ENCODE measurements at places on chromosomes 5 and 9.

DNA sequence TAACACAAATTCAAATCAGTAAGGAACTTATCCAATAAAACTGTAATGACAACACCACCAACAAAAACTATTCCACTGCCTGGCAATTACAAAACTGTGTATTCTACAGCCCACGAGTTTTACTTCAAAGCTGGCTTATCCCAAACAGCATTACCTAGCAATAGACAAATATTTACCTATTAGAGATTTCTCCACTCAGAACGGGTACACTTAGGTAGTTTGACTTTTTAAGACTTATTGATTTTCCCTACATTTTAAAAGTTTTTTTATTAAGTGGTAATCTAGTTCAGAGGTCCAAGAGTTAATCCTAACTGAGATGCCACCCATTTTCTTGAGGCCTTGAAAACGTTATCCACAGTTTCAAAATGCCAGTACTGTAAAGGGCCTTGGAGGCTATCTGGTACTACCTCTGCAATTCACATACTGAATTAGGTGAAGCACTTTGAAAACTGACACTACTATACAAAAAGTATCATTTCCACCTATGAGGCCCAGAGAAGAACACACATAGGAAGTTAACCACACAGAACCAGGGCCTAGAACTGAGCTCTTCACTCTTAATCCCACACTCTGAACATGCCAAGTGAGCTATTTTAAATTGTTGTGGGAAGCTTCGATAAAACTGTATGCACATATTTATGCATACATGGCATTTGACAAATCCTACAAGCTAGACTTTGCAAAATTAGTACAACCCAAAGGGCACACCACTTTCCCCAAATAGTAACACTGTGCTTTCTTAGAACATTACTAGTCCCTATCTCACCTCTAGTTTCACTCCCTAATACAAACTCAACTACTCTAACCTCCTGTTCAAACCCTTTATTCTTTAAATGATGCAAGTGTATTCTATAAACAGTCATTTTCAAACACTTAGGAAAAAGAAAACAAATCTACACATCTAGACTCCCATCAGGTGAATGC, 2.1 kb downstream of the NADK2 start:
- no peak for DNase-seq

DNA sequence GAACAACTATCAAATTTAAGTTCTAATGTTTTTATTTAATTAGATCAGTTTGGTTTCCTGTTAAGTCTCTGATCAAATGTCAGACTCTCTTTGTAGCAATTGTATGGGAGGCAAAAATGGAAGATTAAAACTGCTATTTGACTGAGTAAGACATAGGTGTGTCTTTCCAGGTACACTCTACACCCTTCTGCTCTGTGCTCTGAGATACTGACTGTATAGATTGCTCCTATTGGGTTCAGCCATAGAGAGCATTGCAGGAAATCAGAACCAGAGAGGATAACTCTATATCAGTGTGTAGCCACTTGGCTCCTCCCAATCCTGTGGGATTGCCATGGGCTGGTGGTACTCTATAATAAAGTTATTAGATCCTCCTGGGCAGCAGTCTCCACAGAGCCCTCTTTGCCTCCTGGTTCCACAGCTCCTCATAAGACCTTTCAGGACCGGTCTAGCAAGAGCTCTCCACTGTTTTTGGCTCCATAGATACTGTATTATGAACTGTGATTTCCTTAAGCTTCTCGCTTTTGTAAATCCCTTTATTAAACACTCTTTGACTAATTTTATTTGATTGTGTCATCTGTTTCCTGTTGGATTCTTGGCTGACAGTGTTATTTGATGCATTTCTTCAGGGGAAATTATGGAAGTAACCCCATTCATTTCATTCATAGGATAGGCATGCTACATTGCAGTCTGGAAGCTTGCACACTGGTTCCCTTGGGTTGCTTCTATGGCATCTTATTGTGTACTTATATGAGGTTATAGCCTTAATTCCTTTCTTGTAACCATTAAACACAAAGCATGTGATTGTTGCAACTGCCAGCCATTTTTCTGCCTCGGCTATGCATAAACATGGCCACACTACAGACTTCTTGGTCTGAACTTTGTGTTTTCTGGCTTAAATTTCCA, 115.6 kb downstream of the VCAN start:
- DNase-seq = no peak

DNA sequence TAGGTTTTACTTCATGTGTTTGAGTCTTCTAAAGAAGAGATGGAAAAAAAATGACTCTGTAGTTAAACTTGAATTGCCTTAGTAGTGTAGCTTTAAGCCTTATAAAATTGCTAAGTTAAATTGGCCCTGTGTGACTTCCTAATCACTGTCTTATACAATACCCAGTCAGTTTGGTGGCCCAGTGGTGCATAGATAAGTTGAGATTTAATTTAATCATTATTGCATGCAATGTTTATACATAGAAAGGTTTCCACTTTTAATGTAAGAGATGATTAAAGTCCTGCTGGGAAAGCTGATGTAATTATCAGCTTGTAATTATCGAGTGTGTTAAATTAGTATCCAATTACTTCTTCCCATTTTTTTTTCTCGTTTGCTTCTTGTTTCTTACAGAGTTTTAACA, 187.1 kb downstream of the TRIO start:
- DNase-seq = no peak

DNA sequence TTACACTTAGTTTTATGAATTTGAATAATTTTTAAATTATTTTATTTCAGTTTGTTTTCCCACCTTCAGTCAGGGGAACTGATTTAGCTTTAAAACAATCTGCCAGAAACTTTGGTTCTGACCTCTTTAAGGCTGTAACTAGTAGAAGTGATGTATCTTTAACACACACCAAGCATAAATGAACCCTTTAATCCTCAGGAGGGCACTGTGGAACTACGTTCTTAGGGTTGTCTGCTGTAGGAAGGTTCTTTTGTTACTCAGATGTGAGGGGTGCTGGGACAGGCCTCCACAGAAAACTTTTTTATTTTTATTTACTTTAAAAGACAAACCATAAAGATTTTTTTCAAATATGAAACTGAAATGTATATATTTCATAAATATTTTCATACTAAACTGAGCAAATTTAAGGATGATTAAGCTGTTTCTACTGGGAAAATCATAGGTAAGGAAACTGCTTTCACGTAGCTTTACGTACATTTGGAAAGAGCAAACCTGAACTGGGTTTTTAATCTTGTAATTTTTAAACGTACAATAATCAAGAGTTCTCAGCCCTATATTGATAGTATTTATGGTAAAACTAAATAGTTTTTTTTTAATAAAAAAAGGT, 5.3 kb downstream of the KLF4 start:
- no peak for DNase-seq

DNA sequence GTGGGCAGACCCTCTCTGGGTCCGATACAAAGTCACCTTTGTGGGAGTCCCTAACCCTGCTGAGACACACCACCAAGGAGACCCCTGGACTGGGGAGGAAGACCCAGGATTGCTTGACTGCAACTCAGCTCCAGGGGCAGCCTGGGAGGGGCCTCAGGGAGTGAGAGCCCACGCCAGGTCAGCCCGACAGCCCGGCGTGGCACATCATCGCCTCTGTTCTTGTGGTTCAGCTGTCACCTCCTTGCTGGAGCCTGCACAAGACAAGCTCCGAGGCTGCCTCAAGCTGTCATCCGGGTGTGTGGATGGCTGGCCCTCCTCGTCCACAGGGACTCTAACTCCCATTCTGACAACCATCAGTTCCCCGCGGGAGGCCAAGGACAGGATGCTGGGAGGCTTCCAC, 133.6 kb downstream of the ZNF354C start:
- no peak for DNase-seq

DNA sequence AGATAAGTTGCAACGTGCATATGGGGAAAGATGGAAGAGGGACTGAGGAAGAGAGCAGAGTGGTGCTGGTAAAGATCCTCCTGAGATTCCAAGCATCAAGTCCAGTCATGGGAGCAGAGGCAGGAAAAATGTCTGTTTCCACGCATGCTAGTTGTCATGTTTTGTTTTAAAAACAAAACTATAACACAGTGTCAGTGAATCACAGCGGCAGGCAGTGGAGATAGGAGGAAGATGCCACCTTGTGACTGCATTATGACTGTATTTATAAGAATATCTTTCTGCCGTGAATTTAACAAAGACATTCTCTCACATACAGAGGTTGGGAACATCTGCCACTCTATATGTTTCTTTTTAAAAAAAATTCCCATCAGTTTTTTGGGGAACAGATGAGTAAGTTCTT, 3.7 kb upstream of the SVEP1 start:
- DNase-seq = no peak

- peak; percentile 58 for DNase-seq
Measured at GRCh38 chr9:131728961-131729360, 10.9 kb downstream of the RAPGEF1 start.

GRCh38 chr5:176625966-176626875, 4.1 kb downstream of the SNCB start:
- DNase-seq = no peak

DNA sequence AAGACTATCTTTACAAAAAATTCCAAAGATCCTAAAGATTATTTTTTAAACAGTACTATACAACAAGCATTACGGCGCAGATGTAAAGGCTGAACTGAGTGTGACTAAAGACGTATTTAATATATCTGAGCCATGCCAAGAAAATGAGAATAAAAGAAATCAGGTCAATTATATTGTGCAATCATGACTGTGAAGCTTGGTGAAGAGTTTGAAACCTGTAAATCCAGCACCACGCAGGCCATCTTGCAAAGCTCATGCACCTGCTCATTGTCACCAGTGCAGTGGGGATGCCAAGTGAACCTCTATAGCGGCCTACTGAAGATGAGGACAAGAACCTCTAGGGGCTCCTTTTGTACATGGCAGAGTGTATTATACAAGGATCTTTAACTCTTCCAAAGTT, 89.0 kb downstream of the ANKH start:
- no peak for DNase-seq

DNA sequence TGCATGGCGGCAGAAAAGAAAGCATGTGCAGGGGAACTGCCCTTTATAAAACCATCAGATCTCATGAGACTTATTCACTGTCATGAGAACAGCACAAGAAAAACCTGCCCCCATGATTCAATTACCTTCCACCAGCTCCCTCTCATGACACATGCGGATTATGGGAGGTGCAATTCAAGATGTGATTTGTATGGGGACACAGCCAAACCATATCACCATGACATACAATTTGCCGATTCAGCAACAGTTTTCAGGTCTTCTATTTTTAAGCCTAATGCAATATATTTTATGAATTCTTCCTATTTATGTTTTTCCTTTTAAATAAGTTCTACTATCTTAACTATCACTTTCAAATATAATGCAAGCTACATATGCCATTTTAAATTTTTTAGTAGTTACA, 90.8 kb upstream of the CCDC152 start:
- no peak for DNase-seq

- DNase-seq = no peak
Measured at GRCh38 chr9:97961361-97961760, 21.8 kb upstream of the ANP32B start.

- no peak for DNase-seq
Measured at GRCh38 chr5:91635950-91636734, 253.0 kb upstream of the ARRDC3 start.

- no peak for DNase-seq
Measured at GRCh38 chr5:117379521-117379920, 804.9 kb upstream of the SEMA6A start.

DNA sequence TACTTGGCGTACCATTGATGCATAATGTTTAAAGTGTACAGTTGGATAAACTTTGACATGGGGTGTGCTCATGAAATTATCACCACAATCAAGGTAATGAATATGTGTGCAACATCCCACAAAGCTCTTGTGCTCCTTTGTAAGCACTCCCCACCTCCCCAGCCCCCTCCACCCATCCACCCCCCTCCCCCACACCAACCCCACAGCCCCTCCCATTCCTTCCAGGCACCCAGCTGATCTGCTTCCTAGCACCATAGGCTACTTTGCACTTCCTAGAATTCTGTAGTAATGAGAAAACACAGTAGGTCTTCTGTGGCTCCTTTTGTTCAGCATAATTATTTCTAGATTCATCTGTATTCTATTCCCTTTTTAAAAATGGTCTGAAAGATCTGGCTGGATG, 24.5 kb downstream of the FGD3 start:
- DNase-seq = no peak

DNA sequence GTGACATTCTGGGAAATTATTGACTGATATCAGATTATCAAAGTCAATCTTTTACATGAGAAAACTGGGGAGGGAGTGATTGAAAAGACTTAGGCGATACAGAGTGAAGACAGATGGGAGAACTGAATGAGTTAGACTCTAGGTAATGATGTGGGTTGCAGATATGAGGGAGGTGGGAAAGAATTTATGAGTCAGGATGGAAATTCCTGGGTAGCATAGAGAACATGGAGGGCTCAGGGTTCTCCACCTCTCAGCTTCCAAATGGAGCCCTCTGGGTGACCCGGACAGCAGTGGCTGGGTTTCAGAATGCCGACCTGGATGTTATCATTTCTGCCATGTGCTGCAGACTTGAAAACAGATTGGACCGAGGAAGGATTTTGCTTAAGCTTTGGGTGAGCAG, 75.4 kb upstream of the SHB start:
- DNase-seq = no peak

GRCh38 chr5:137659209-137659608, 76.7 kb downstream of the KLHL3 start:
- DNase-seq = no peak

DNA sequence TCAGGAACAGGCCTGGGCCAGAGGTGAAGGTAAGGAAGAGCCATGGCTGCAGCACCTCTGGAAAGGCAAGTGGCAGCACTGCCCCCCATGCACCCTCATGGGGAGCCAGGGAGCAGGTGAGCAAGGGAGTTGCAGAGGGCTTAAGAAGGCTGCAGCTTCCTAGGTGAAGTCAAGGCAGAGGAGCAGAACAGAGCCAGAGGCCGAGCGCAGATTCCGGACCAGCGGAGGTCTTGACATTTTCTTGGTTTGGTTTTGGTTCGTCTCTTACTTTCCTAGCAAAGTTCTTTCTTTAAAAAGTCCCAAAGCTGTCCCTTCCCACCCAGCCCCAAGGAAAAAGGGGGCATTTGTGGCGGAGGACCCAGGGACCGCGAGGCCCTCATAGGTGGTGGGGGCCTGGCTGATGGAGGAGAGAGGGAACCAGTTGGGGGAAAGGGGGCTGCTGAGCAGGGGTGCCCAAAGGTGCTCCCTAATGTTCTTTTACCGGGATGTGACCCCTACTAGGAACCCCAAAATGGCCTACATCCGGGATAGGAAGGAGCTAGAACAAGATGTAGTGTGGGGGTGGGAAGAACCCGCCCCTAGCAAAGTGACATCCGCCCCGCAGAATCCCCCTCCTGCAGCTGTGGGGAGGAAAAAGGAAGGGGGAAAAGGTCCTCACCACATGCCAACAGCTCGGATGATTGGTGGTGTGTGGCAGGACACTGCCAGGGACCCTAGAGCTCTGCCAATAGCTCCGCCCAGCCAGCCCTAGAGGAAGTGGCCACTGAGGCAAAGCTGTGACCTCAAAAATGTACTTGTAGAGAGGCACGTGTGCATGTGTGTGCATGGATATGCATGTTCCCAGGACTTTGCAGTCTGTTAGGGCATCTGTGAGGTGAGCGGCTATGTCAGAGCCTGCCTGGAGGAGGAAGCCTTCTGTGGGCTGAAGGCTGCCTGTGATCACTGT, 914 bp upstream of the CD72 start:
- DNase-seq = peak; percentile 42

DNA sequence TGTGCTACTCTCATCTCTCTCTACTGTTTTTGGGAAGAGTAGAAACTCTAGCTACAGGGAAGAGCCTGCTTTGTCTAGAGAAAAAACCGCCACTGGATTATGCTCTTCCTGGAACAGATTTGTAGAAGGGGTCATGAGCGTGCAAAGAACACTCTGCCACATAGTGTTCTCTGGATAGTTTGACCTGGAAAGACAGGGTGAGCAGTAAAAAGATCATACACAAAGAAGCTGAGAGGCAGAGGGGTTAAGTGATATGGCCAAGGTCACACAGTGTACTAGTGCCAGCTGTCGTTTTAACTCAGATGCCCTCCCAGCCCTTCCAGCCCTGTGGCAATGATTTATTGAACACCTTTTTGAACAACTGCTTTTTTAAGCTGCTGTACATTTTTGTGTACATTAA, 182.2 kb downstream of the NNT start:
- DNase-seq = no peak
